ENCODE measurements at places on chromosomes 6 and 20.

DNA sequence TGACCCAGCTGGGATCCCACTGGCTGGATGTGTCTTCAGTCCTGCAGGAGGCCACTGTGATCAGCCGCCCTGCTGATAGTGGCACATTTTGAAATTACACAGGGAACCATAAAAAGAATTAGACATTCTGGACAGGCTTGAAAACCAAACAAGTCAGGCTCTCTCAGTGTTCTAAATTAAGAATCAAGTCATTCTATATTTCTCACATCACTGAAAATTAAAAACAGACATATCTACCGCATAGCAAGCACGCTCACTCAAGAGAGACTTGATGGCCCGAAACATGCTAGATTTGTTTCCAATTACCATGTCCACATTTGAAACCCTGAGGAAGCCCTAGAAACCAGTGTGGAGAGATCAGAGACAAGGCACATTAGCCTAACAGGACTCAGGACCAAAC, 57.7 kb downstream of the NFATC2 start:
- no peak for DNase-seq

GRCh38 chr20:33660035-33660684, 2.0 kb upstream of the C20orf144 start:
- no peak for DNase-seq

- DNase-seq: no peak
These were observed 184.3 kb downstream of the CARMIL1 start for GRCh38 chr6:25463441-25463840.

GRCh38 chr6:121492536-121492935, 57.1 kb downstream of the GJA1 start:
- no peak for DNase-seq

GRCh38 chr20:32449890-32450401, 91.8 kb downstream of the ASXL1 start:
- no peak for DNase-seq

- DNase-seq: no peak
These were observed 284.9 kb upstream of the NRSN1 start for GRCh38 chr6:23841116-23841515.

- no peak for DNase-seq
These were observed 29.2 kb upstream of the BCAS4 start for GRCh38 chr20:50765674-50766073.

GRCh38 chr6:87628424-87628823, 38.5 kb downstream of the ORC3 start:
- no peak for DNase-seq

- DNase-seq: no peak
These were observed 228.5 kb downstream of the PHF3 start for GRCh38 chr6:63864061-63864460.
